ENCODE measurements at places on chromosomes 2 and 18. TPM values are rescaled to one million over a fixed set of nuclear protein-coding genes. Genes with fewer than 3 reads are reported as not detected.

DNA sequence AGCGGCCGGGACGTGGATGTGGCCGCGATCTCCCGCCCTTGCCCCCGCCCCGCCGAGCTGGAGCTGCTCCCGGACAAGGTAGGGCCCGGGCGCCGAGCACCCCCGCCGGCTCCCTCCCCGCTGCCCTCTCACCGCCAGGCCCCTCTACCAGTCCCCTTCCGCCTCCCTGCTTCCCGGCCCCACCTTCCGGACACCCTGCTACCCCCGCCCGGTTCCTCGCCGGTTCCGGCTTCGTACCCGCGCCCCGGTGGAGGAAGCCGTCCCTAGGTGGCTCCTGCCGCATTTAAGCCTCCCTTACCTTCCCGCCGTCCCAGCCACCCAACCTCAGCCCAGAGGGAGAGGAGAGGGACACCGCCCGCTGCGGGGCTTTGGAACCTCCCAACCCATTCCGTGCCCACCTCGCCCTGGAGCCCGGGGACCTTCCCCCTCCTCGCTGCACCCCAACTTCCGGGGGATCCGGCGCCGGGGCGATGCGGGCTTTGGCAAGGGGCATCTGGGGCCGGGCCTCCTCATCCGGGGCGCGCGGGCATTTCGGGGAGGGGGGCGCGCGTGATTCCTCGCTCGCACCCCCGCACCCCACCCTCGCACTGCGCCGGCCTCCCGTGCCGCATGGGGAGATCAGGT lies 475 bp downstream of the B3GNT2 start:
- ATAC-seq = peak; percentile 61

The CLEC4F gene
- not detected for total RNA-seq

DNA sequence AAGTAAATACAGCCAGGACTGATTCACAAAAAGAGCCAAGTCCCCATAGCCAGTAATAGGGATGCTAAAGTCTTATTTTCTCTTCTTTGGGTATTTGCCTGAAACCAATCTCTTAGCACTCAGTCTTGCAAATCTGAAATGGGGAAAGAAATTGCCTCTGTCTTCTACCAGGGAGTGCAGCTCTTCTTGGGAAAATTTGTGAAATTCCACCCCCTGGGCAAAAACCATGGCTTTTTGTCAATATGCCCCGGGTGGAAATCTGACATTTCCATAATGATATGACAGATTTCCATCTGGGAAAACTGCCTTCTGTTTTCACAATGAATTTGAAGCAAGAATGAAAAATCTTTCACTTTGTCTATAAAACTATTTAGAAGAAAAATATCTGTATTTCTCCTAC lies 628.1 kb downstream of the BCL11A start:
- no peak for ATAC-seq

- ATAC-seq = no peak
These were observed 153.1 kb downstream of the FMNL2 start for GRCh38 chr2:152488075-152488474.

DNA sequence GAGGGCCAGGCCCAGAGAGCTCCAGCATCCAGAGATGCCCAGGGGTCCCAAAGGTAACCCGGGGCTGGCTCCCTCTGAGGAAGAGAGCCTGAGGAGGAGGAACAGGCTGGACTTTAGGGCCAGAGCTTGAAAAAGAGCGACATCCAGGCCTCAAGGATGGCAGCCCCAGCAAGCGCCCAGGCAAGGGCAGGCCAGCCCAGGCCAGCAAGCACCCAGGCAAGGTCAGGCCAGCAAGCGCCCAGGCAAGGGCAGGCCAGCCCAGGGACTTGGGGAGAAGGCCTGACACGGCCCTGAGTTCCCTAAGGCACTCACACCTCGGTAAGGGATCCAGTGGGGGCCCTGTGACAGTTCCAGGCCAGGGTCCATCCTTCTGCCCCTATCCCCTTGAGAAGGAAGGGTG lies 30.4 kb downstream of the DBI start:
- no peak for ATAC-seq

The B3GNT7 gene
- total RNA-seq = 5.5 TPM

DNA sequence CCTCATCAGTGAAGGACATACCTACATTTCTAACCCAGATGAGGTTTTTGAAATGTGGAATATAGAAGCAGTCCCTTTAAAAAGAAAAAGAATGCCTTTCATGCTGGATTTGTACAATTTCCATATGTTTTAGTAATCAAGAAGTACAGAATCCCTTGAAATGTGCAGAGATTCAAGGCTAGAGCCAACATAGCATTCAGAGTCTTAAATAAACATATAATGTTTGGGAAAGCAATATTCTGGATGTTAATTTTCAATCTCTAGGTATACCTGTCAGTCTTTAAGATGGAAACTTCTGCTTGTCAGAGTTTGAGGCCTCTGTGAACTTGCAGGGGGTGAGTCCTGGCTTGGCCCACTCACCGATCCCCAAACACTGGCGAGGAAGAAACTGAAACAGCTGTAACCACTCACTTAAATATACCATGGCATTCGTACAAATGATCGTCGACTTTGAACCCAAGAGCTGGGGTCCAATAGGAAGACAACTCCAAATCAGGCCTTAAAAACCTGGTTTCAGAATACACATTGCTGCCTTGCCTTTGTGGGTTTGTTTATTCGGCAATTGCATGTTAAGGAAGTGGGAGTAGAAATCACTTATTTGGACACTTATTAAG lies 132.8 kb upstream of the NCK2 start:
- ATAC-seq = no peak

DNA sequence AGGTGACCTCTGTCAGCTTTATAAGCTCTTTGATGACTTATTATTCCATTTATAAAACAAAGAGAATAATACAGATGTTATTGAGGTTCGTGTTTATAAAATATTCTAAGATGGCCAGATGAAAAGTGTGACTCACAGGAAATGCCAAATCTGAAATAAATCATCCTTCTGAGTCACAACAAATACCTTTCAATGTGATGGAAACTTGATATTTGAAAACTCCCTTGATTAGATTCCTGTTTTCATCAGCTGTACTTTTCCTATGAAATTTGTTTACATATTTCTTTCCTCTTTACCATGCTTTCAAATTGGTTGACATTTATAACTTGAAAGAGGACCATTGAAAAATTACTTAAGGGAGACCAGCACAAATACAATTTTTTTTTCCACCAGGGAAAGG lies 30.6 kb upstream of the PPP1R1C start:
- no peak for ATAC-seq

DNA sequence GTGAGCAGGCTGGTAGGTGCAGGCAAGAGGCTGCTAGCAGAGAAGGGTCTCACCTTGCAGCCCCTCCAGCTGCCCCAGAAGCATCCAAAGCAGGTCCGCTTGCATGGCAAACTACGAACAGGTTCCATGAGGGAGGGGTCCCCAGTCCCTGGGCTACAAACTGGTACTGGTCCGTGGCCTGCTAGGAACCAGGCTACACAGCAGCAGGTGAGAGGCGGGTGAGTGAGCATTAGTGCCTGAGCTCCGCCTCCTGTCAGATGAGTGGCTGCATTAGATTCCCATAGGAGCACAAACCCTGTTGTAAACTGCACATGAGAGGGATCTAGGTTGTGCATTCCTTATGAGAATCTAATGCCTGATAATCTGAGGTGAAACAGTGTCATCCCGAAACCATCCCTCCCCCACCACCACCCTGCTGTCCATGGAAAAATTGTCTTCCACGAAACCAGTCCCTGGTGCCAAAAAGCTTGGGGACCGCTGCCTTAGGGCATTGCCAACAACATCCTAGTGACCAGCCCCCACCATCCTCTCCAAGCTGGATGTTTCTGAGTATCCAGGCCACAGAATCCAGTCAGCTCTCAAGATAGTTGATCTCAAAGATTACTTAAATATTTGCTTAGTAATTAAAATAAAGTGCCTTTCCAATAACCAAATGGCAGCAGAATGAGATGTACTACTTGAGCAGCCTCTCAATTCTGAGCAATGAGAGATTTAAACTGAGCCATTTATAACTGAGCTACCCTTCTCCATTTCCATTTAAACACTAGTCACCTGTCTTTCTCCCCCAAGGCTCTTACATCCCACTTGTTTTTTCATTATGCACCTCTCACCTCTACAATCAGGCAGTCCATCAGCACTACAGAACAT lies 32.4 kb downstream of the LRP2 start:
- no peak for ATAC-seq

The ZNF516 gene
- total RNA-seq = 19.3 TPM

The TPRKB gene
- total RNA-seq = 28.3 TPM

The CYRIA gene
- 1.3 TPM for total RNA-seq

The PAIP2B gene
- 9.8 TPM for total RNA-seq

DNA sequence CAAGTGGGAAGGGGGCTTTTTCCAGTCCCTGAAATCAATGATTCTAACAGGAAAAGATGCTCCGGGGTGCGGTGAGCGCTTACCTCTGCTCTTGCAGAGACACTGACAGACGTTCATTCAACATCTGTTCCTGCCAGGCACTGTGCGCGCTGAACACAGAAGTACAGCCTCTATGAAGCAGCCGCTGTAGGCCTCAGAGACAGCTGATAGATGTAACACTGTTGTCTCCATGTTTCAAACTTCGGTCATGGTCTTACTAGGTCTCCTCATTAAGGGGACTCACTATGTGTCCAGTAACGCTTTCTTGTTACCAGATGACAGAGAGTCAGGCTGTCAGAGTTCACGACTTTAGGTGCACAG lies 649 bp upstream of the CLIP4 start:
- ATAC-seq = no peak

The CREG2 gene
- total RNA-seq = 2.3 TPM

The GPATCH11 gene
- 4.3 TPM for total RNA-seq

- no peak for ATAC-seq
These were observed 40.0 kb downstream of the STEAP3 start for GRCh38 chr2:119263656-119264055.

GRCh38 chr2:187532333-187533120 lies 21.7 kb downstream of the TFPI start:
- ATAC-seq = no peak

GRCh38 chr2:120177973-120178372 lies 45.2 kb downstream of the TMEM185B start:
- ATAC-seq = no peak

DNA sequence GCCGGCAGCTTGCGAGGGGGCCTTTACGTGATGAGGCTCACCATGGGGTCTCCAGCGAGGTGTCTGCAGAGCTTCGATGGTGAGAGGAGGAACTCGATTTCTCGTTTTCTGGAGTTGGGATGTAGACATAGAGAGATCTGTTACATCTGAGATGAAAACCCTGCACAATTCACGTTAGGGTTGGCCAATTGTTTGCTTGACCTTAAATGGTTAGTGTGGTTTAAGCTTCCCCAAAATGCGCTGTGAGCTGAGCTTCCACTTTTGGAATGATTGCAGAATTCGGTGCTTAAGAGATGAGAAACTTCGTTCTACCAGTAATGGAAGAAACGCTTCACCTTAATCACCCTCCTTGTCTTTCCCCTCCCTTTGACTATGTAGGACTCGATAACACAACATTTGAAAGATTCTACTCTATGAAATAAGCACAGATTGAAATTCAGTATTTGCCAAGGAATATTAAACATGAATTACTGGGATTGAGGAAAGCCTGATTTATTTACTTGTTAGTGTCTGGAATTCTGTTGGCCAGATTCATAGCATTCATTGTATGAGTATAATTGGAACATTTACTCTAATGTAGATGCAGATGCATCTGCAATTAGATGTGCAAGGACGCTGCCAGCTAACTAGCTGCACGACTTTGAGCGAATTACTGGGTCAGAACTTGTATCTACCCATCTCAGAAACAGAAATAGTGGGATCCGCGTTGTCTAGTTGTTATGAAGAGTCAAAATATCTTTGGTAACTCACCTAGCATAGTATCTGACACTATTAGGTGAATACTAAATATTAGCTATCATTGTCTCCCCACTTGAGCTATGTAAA lies 1.6 kb upstream of the KLF7 start:
- no peak for ATAC-seq

- no peak for ATAC-seq
These were observed 129.3 kb upstream of the STON1 start for GRCh38 chr2:48400553-48401164.

GRCh38 chr2:48140586-48140985 lies 234.3 kb upstream of the FBXO11 start:
- no peak for ATAC-seq

DNA sequence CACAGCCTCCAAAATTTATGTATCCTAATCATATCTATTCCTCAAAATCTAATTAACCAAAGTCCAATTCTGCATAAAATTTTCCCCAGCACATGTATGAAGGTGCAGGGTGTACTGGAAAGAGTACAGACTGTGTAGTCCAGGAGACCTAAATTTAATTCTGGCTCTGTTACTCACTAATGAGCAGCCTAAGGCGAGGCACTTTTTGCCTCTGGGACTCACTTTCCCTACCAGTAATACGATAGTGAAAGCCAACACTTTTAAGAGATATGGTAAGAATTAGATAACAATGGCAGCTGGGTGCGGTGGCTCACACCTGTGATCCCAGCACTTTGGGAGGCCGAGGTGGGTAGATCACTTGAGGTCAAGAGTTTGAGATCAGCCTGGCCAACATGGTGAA lies 177.7 kb downstream of the PIEZO2 start:
- ATAC-seq = no peak

DNA sequence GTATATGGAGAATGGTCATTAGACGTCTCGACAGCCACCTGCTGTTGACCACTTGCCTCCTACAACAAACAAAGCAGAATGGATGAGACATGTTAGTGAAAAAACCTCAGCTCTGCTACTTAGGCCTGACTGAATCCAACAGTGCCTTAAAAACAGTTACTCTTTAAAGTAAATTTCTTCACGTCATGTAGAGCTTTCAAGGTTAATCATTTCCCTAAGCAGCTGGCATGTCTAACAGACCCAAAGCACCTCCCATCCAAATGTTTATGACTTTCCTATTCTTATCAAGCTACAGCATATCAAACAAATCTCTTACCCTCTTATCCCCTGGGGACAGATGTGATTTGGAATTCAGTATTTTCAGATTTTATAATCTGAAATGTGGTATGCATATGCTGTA lies 75.6 kb upstream of the ITGB6 start:
- no peak for ATAC-seq

DNA sequence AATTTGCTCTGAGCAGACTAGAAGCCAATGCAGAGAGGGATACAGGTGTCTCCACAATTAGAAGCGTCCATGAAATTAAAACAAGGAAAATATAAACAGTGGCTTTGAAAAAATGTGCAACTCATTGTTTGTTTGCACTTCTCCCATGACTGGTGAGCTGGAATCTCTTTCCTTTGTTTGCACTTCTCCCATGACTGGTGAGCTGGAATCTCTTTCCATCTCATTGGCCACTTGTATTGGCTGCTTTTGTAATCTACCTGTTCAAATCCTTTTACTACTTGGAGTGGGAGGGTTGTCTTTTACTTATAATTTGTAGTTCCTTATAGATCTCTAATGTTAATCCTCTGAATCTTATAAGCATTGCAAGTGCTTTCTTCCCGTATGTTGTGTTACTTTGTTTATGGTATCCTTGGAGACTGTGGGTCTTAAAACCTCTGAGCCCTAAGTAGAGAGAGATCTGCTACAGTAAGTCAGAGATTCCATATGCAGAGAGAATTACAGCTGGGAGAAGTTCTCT lies 94.1 kb downstream of the RTN4 start:
- no peak for ATAC-seq
